ENCODE measurements at places on chromosomes 6 and 20.

DNA sequence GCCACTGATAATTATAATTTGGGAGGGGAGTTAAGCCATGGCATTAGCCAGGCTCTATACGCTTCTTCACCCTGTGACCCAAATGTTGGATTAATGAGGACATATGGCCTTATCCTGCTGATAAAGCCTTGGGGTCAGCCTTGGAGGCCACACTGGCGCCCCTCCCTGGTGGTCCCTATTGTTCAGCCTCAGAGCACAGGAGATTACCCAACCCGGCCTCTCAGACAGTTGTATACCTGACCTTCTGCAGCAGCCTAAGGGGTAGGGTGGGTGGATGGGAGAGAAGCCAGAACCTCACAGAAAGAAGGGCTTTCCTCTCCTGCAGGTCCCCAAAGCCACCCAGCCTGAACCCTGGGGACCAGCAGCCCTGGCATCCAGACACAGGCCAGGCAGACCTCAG lies 76.8 kb downstream of the LINC00237 start:
- no peak for ATAC-seq

GRCh38 chr6:137982418-137983189 lies 115.5 kb downstream of the TNFAIP3 start:
- ATAC-seq = no peak

GRCh38 chr6:72650081-72650745 lies 28.3 kb downstream of the KCNQ5 start:
- no peak for ATAC-seq

DNA sequence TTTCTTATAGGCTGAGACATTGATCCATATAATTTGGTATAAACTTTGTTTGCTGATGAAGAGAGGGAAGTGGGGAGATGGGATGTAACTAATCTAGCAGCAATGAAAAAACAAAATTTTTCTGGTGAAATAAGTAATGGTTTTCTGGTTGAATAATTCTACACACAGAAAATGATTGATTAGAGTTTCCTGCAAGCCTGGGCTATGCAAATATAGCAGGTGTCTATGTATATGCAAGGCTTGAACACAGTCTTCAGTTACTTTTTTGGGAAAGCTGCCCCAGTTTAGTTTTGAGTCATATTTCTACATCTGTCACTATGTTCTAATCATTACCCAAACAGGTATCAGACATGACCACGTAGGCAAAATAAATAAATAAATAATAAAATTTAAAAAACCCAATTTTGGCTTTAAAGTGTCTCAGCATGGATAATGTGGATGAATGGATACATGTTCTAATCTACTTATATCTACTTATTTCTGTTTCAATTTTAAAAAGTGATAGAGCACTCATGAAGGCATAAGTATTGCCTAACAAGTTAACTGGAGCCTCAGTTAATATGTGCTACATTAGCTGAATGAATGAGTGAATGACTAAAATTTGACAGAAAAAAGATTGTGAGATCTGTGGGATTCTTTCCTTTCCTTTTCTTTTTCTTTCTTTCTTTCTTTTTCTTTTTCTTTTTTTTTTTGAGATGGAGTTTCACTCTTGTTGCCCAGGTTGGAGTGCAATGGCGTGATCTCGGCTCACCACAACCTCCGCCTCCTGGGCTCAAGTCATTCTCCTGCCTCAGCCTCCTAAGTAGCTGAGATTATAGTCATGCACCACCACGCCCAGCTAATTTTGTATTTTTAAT lies 37.2 kb upstream of the TFB1M start:
- peak; percentile 85 for ATAC-seq

DNA sequence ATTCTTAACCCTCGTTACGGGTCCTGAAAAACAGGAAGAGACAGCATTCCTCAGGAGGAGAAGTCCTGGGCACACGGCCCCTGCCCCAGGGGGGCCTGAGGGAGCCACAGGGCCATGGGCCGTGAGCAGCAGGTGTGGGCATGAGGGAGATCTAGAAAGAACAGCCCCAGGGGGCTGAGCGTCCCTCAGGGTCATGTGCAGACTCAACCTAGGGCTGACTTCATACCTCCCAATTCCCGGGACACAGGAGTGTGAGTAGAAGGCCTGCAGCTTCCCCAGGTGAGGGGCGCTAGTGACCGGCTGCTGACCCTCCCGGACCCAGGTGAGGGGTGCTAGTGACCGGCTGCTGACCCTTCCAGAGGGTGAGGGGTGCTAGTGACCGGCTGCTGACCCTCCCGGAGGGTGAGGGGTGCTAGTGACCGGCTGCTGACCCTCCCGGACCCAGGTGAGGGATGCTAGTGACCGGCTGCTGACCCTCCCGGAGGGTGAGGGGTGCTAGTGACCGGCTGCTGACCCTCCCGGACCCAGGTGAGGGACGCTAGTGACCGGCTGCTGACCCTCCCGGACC lies 35.1 kb downstream of the FRMD1 start:
- no peak for ATAC-seq

DNA sequence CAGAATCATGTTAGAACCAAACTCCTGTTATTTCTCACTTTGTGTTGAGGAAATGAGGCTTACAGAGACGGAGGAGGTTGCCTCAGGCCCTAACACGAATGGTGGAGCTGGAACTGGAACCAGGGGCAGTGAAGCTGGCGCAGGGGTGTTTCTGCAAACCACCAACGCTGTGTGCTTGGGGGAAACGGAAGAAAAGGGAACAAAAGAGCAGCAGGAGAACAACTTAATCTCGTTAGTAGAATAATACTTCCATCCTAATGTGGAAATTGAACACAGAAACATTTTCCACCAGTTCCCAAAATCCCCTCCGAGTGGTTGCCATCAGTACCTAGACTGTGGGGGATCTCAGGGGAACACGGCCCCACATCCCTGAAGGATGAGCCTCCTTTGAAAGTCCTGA lies 103.4 kb upstream of the FRMD1 start:
- ATAC-seq = no peak

- no peak for ATAC-seq
Measured at GRCh38 chr6:134007077-134007476, 45.3 kb downstream of the SLC2A12 start.

GRCh38 chr6:106976270-106976669 lies 1.7 kb upstream of the CD24 start:
- ATAC-seq = no peak

DNA sequence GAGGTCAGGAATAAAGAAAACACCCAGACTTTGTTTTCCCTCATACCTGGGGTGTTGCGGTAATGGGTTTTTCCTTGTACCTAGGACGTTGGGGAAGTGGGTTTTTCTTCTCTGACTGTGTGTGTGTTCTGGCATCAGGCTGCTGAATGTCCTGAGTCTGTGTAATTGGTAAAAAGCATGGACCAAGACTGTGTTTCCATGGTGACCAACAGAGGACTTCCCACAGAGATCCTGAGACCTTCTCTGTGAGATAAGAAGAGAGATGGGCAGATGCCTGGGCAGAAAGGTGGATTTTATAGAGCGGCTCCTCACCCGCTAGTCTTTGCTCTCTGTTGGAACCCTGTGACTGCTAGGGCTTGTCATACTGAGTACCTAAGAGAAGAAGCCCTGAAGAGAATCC lies 135.4 kb upstream of the GGTLC1 start:
- no peak for ATAC-seq

DNA sequence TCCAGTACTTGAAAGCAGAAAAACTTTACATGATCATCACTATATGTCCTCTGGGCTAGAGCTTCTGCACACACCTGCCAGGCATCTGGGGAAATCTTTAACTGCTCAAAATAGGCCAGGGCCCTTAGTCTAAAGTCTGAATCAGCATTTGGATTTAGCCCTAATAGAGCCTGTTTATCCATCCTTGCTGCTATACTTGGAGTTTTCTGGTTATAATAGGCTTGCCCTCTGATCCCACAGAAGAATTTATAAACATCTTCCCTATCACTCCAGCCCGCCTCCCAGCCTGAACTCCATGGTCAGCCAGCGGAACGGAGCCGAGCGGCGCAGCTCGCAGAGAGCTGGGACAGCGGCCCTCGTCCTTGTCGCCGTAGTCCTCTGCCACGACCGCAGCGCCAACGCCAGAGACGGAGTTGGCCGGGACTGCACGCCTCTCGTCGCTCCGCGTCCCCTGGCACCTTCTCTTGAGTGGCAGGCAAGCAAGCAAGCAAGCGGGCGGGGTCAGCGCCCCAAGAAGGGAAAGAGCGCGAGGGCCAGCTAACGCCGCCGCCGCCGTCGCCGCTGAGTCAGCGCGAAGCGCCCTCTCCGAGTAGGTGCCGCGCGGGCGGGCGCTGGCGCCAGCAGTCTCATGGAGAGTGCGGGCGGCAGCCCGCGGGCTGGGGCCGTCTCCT lies 25.4 kb upstream of the ASIP start:
- ATAC-seq = peak; percentile 79

DNA sequence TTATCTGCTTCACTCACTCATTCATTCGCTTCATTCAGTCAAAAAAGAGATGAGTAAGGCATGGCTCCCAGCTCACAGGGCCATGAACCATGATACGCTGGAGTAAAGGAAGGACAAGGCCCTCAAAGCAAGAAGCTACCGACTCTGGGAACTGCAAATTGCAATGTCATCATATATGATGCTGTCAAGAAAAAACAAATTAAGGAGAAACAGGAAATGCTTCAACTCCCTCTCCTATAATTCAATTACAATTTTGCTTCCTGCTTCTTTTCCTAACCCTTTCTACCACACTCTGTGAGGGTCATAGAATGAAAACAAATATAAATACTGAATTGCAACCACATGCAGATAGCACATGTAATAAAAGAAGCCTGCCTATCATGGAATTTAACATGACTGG lies 725.7 kb upstream of the FLRT3 start:
- ATAC-seq = no peak

- no peak for ATAC-seq
Measured at GRCh38 chr6:52409499-52409898, 10.6 kb upstream of the EFHC1 start.

GRCh38 chr20:40449974-40450616 lies 238.9 kb downstream of the MAFB start:
- no peak for ATAC-seq

DNA sequence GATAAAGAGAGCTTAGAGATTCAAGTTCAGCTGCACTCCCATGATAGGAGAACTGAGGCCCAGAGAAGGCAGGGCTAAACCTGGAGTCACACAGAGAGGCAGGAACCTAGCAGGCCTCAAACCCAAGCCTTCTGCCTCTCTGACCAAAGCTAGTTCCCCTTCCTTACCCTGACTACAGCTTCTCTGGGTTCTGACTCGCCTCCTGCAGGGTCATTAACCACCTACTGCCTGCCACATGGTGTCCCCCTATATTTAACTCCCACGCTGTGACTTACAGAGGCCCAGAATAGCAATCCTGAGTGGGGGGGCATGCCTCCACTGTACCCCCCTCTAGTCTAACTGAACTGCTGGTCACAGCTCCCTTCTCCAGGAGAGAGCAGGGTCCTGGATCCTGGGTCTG lies 84.1 kb downstream of the DLGAP4 start:
- ATAC-seq = no peak

- ATAC-seq = no peak
Measured at GRCh38 chr6:138569970-138570724, 70.9 kb upstream of the NHSL1 start.

DNA sequence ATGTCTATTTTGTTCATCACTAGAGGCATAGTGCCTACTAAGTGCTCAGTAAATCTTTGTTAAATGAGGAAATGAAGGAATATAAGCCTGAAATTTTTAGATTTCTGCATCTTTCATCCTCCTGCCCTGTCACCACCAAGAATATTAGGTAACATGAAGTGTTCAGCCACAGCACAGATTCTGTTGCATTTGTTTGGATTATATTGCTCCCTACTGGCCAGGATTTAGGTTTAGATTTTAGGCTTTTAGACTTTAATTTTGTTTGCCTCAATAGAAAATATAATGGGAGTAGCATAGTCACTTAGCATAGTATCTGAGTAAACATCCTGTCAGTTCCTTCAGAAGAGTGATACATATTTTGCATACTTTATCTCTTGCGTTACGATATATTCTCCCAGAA lies 14.2 kb downstream of the FARS2 start:
- ATAC-seq = no peak

GRCh38 chr20:8714206-8714605 lies 354.7 kb upstream of the PLCB4 start:
- no peak for ATAC-seq

DNA sequence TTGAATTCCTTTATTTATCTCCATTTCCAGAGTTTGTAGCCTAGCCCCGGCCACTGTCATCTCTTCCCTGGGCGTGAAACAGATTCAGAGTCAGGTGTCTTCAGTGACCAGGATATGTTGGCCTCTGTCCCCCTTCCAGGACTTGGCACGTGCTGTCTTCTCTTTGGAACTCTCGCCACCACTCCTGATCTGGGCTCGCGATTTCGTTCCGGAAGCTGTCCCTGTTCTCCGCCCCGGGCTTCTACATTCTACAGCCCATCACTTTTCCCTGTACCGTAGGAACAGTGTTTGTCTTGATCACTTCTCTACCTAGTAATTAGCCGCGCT lies 739 bp downstream of the GSS start:
- no peak for ATAC-seq

GRCh38 chr6:3334555-3334954 lies 75.8 kb downstream of the PSMG4 start:
- no peak for ATAC-seq

GRCh38 chr6:1697688-1698351 lies 88.1 kb downstream of the FOXC1 start:
- no peak for ATAC-seq

- ATAC-seq = no peak
Measured at GRCh38 chr6:50961611-50962010, 142.9 kb downstream of the TFAP2B start.

DNA sequence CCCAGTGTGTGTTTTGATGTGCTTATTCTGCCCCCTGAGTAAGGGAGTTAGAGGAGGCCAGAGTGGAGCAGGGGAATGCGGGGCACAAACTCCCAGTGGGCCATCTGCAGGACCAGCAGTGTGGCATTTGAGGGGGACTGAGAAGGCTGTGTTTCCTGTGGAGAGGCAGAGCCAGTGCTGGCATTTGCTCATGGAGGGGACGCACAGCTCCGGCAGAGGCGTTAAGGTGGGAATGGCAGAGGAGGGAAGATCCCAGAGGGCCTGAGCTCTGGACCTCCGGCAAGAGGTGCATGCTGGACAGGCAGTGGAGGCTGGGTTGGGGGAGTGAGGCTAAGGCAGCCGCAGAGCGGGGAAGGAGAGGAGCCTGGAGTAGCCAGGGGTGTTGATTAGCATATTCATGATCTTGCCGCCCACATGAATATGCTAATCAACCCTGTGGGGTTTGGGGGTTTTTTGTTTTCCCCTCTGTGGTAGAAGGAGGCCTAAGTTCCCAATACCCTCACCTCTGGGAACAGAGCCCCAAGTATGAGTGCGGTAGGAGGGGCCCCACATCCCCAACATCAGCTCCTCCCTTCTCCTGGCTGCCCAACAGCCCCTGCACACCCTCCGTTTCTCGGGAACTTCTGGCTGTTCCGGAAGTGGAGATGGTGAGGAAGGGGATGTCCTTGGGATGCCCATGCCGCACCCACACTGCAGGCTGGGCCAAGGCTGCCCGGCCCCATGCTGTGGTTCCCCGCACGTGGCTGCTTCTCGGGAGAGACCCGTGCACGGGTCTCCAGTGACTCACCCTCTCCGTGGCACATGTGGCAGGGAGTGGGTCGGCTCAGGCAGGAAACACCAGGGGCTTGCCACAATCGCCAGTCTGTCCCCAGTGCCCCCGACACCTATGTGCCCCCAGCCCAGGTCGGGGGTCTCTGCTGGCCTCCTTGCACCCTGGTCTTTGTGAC lies 33.8 kb downstream of the DLGAP4 start:
- ATAC-seq = peak; percentile 22

- ATAC-seq = no peak
Measured at GRCh38 chr6:11411593-11411992, 126.0 kb upstream of the TMEM170B start.
